Neuronal stem cell (in vitro differentiated cells): ENCODE measurements at places on chromosomes 2 and 18.

- H3K4me3 ChIP-seq: no peak overlapping the region
- peaks cover 2% of the 10 kb centered on the region for H3K4me1 ChIP-seq
- no peak overlapping the region for H3K27ac ChIP-seq
- no peaks in the 10 kb centered on the region for H3K36me3 ChIP-seq
Observed at GRCh38 chr2:80392441-80392840, 87.9 kb upstream of the LRRTM1 start.

DNA sequence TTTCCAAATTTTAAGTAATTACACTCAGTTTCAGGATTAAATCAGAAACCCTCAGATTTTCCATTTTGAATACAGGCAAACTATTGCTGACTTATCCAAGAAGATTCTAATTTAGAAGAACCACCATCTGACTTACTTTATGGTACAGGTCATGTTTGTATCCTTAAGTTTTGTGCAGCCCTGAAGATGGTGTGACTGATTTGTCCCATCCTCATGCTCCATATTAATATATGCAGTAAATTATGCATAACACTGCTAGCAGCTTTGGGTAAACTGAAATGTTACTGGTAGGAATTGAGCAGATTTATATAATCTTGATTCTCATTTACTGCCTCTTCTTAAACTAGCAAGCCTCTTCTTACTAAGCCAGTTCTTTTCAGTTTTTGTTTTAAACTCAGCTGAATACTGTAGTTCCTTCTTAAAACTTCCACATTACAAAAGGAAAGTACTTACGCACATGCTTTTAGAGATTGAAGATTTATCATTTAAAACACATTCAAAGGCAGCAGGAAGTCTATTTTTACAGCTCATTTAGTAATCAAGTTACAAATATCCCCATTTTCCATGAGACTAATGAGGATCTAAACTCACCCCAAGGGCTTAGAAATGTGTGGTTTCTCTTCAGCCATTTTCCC lies 25.7 kb downstream of the MEX3C start:
- H3K27me3 ChIP-seq: no peaks in the 10 kb centered on the region
- H3K27ac ChIP-seq: no peak overlapping the region
- H3K4me3 ChIP-seq: no peak overlapping the region
- H3K4me1 ChIP-seq: peaks cover 16% of the 10 kb centered on the region
- no peak for DNase-seq

- H3K27me3 ChIP-seq: no peaks in the 10 kb centered on the region
- H3K36me3 ChIP-seq: peaks cover 5% of the 10 kb centered on the region
- no peak for DNase-seq
- H3K4me1 ChIP-seq: peaks cover 12% of the 10 kb centered on the region
- no peak overlapping the region for H3K27ac ChIP-seq
Observed at GRCh38 chr18:48816554-48816953, 134.2 kb downstream of the SMAD7 start.

DNA sequence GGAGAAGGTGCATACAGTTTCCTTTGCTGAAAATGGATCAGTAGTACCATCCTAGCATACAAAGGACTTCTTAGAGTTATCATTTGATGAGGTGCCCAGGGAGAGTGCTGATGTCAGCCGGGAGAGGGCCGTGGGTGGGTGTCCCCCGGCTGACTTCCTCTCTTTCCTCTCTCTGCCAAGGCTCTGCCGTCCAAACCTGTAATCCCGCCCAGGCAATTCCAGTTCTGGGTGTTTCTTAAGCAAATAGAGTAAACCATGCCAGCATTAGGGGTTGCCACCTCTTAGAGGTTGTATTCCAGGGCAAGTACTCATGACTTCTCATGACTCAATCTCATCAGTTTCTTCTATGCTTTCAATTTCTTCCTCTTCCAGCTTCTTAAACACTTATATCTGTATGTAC lies 117.2 kb downstream of the GATA6 start:
- H3K4me1 ChIP-seq: no peaks in the 10 kb centered on the region
- no peaks in the 10 kb centered on the region for H3K27me3 ChIP-seq
- H3K27ac ChIP-seq: no peak overlapping the region

- H3K27me3 ChIP-seq: no peaks in the 10 kb centered on the region
- no peaks in the 10 kb centered on the region for H3K36me3 ChIP-seq
- H3K27ac ChIP-seq: no peak overlapping the region
- no peak for DNase-seq
- H3K4me1 ChIP-seq: no peaks in the 10 kb centered on the region
Observed at GRCh38 chr2:150234787-150235446, 252.6 kb downstream of the RND3 start.

DNA sequence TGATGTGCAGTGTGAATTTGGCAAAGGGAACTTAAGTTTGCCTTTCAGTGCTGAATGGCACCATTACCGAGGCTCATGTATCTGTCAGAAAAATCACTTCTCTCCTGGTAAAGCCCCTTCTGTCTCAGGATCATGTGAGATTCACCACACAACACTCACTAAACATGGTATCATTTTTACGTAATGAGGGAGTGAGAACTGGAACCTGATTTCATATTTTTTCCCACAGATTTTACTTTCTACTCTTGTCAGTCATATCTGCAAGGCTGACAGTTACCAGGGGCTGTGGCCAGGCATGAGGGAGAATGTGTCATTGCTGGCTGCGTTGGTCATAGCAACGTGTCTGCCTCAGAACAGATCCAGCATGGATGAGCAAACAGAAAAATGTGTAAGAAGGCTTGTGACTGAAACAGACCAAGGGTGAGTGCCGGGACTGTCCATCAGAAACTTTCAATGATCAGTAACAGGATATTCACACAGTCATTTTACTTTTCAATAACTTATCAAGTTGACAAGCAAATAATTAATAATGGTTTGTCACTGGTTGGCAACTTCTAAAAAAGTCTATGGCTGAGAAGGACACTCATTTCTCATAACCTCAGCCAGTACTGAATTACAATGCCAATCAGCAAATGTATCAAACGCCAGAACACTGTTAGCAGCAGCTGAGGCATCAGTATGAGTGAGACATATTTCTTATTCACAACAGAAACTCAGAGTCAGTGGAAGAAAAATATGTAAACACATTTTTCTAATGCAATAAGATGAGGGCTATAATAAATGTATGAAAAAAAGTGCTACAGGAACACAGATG lies 100.5 kb downstream of the CDC42EP3 start:
- DNase-seq: no peak
- H3K27me3 ChIP-seq: no peaks in the 10 kb centered on the region
- H3K4me3 ChIP-seq: no peak overlapping the region

GRCh38 chr2:206935991-206936842 lies 3.1 kb upstream of the CPO start:
- no peaks in the 10 kb centered on the region for H3K27me3 ChIP-seq
- no peak for DNase-seq
- no peak overlapping the region for H3K4me3 ChIP-seq

DNA sequence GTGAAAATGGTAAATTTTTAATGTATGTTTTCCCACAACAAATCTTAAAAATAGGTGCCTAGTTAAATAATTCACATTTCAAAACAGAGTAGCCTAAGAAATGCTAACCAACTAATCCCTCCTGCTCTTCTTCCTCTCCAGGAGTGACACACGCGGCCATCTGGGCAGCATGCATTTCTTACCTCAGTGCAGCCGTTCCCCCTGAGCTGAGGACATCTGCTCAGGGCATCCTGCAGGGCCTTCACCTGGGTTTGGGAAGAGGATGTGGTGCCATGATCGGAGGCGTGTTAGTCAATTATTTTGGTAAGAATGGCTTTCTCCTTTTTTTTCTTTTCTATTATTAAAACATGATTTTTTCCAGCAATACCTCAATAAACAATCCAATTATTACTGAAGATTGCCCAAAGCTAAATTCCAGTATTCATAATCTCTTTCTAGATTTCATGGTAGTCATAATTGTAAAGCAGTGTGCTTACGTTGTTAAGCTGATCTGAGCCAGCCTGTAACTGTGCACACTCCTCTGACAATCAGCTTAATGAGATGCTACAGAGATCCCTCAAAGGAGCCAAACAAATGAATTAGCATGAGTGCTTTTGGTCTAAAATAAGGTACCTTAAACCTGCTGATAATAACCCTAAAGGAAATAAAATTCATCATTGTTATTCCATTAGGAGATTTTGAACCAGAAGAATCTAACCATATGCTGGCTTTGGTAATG lies 45.8 kb downstream of the NEMP2 start:
- no peaks in the 10 kb centered on the region for H3K36me3 ChIP-seq
- no peak overlapping the region for H3K4me3 ChIP-seq
- no peaks in the 10 kb centered on the region for H3K4me1 ChIP-seq
- no peak for DNase-seq

- no peak overlapping the region for H3K4me3 ChIP-seq
- H3K36me3 ChIP-seq: no peaks in the 10 kb centered on the region
- no peaks in the 10 kb centered on the region for H3K27me3 ChIP-seq
Observed at GRCh38 chr2:108969856-108970255, 19.2 kb downstream of the EDAR start.

DNA sequence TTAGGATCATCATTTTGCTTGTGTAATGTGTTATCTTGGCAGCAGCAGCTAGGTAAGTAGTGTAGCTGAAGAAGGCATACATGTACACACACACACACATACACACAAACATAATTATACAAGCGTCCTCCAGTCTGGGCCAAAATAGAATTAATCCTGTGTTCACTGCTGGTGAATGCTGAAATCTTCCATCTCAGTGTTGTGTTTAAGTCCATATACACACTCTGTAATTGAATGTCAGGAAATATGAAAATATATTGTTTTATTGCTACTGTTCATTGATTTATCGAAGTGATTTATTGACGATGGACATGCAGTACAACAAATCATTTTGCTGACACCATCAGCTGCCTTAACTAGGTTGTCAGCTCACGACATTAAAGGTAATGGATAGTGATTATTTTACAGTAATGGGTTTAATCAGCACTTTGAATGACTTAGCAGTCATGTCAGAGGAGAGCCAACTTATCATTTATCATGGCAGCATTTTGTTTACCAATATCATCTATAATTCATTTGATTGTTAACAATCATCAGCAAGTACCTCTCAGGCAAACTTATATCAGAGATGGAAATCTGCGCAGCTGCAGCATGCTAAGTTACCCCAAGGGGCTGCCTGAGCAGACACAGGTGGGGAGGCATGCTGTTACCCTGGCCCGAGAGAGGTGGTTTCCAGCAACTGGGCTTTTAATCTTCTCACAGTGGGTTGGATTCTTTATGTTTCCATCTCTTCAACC lies 83.7 kb upstream of the FSHR start:
- H3K4me1 ChIP-seq: no peaks in the 10 kb centered on the region
- no peaks in the 10 kb centered on the region for H3K36me3 ChIP-seq
- no peaks in the 10 kb centered on the region for H3K27me3 ChIP-seq
- no peak overlapping the region for H3K27ac ChIP-seq
- DNase-seq: no peak
- H3K4me3 ChIP-seq: no peak overlapping the region

GRCh38 chr2:197011801-197012641 lies 85.5 kb upstream of the PGAP1 start:
- H3K36me3 ChIP-seq: no peaks in the 10 kb centered on the region
- peaks cover 16% of the 10 kb centered on the region for H3K4me1 ChIP-seq
- H3K27me3 ChIP-seq: no peaks in the 10 kb centered on the region

GRCh38 chr18:3148930-3149535 lies 70.7 kb downstream of the MYOM1 start:
- H3K4me1 ChIP-seq: no peaks in the 10 kb centered on the region
- DNase-seq: no peak
- H3K27me3 ChIP-seq: no peaks in the 10 kb centered on the region
- no peak overlapping the region for H3K4me3 ChIP-seq
- H3K27ac ChIP-seq: no peak overlapping the region

DNA sequence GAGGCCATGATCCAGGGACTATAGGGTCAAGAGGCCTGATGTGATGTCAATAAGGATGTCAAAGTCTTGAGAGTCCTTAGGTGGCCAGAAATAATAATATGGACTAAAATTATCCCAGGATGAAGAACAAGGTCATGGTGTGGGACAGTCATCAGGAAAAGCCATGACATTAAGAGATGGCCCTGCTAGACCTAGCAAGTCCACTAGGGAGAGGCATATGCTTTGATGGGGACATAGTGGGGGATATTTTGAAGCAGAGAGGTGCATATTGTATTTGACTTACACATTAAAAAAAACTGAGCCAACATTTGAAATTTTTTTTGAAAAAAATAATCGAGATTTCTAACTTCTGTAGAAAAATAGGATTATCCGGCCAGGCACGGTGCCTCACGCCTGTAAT lies 53.3 kb upstream of the CXCR4 start:
- DNase-seq: no peak
- peaks cover 17% of the 10 kb centered on the region for H3K4me1 ChIP-seq
- H3K27ac ChIP-seq: no peak overlapping the region
- no peak overlapping the region for H3K4me3 ChIP-seq

DNA sequence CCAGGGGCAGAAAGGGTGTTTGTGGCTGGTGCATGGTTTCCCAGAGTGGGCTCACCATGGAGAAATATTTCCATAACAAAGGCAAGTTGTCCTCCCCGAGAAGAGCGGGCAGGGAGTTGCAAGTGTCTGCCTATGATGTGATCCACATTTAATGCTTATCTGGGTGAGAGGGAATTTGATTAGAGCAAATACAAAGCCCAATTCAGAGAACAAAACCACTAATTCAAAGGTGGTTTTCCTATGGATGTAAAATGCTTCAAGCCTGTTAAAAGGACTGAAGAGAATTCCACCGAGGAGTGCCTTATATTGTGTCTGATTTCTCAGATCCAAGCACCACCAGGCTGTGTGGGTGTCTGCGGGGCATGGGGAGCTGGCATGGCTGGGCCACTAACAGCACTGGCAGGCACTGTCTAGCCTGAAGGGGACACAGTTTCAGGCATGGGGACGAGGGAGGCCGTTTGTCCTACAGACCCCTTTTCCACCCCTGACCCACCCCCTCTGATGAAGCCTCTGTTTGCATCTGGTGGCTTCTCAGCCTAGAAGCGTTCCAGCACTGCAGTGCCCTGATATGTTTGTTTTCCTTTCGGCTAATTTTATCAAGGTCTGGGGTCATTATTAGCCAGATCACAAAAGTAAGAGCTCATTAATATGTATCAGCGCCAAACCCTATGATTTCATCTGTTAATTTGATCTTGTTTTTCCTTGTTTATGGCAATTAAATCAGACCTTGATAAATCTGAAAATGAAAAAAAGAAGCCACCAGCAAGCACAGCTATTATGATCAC lies 357.3 kb downstream of the HRH4 start:
- H3K4me3 ChIP-seq: no peak overlapping the region
- H3K4me1 ChIP-seq: peaks cover 39% of the 10 kb centered on the region
- DNase-seq: no peak
- no peak overlapping the region for H3K27ac ChIP-seq
- no peaks in the 10 kb centered on the region for H3K27me3 ChIP-seq
- no peaks in the 10 kb centered on the region for H3K36me3 ChIP-seq

DNA sequence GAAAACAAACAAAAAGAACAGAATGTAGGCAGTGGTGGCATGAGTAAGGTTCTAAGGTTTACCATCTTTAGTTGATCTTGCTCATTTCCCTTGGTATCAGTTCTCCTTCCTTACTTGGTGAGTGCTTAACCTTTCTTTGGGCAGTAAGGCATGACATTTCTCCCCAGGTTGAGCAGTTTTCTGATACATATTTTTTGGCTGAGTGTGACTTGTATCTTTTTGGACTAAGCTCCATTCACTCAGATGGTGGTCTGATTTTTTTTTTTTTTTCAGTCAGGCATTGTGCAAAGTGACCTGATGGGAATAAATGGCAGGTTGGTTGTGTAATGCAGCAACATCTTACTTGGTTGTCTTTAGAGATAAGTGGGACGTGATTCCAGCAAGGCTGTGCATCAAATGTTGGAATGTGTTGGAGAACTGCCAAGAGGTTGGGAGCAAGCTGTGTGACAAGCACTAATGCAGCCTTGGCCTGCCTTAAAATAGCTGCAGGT lies 15.1 kb downstream of the SPTBN1 start:
- H3K27me3 ChIP-seq: no peaks in the 10 kb centered on the region
- H3K36me3 ChIP-seq: no peaks in the 10 kb centered on the region
- H3K4me1 ChIP-seq: no peaks in the 10 kb centered on the region
- no peak overlapping the region for H3K27ac ChIP-seq
- no peak overlapping the region for H3K4me3 ChIP-seq
